Kidney epithelial cell (primary cell): ENCODE measurements at places on chromosomes 1 and 21.

GRCh38 chr21:42308161-42308913 lies 6.9 kb downstream of the TFF3 start:
- no peak for DNase-seq

GRCh38 chr21:33302796-33303195 lies 22.0 kb upstream of the IFNAR1 start:
- DNase-seq: no peak

GRCh38 chr1:228804640-228805413 lies 69.5 kb downstream of the RHOU start:
- no peak for DNase-seq

- DNase-seq: no peak
These were observed 11.3 kb downstream of the NIPAL3 start for GRCh38 chr1:24426744-24427544.

DNA sequence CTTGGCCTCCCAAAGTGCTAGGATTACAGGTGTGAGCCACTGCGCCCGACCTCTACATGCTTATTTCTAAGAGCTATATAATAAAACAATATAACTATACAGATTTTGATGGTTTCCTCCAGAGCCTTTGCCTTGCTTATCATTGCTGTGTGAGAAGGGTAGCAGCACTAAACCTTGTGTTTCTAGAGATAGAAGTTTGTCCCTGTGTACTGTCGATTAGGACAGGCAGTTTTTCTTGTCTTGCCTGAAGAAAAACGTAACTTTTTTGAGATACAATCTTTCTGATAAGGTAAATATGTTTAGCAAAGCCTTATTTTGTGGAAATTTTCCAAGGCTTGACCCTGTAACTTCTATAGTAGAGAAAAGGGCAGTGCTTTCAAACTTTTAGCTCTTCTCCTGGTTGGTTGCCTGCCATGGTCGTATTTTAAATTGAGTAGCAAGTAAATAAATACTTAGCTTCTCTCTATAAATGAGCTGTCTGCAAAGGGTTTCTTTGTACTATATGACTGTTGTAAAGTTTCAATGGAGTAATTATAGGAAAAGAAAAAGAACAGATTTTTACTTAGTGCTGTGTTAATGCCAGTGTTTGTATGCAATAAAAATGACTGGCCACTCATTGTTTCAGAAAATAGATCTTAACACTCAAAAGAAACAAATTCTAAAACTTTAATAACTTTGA lies 86.4 kb upstream of the CACYBP start:
- no peak for DNase-seq

- DNase-seq: no peak
These were observed 17.6 kb upstream of the CLIC4 start for GRCh38 chr1:24727501-24728216.

- DNase-seq: no peak
These were observed 24.6 kb downstream of the B3GALT5 start for GRCh38 chr21:39637197-39637970.

DNA sequence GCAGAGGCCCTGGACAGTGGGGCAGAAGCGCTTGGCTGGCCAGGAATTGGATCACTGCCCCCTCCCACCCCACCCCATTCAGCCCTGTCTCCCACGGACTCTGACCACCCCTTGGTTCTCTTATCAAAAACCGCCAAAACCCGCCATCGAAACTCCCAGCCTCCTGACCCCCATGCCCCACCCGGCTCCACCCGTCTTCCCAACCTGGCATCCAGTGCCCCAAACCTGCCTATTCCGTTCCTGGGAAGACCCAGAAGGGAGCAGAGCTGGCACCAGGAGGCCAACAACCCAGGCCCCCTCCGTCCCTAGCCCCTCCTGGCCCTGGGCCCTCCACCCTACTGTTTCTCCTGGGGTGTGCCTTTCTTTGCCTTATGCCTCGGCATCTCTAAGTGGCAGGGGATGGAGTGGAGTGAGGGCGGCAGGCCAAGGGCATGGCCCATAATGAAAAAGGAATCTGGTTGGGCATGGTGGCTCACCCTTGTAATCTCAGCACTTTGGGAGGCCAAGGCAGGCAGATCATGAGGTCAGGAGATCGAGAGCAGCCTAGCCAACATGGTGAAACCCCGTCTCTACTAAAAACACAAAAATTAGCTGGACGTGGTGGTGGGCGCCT lies 16.5 kb upstream of the EPHA2 start:
- no peak for DNase-seq
